ENCODE measurements at places on chromosomes 5 and 9. TPM values are rescaled to one million over a fixed set of nuclear protein-coding genes. Genes with fewer than 3 reads are reported as not detected.

The CYLC2 gene
- not detected for polyA plus RNA-seq

The UBE2D2 gene
- polyA plus RNA-seq = 43.4 TPM

The IL5 gene
- not detected for polyA plus RNA-seq

The ZNF618 gene
- polyA plus RNA-seq = 1.0 TPM

The PDE6A gene
- 1.5 TPM for polyA plus RNA-seq

The SHOC1 gene
- 0.06 TPM for polyA plus RNA-seq

The LECT2 gene
- not detected for polyA plus RNA-seq

The ACSL6 gene
- 0.28 TPM for polyA plus RNA-seq

The OR13D1 gene
- not detected for polyA plus RNA-seq

The ARID3C gene
- not detected for polyA plus RNA-seq

The DIAPH1 gene
- polyA plus RNA-seq = 84.5 TPM

The PCDHB11 gene
- polyA plus RNA-seq = 0.16 TPM

The ANKRD20A1 gene
- 0.85 TPM for polyA plus RNA-seq

The LHX6 gene
- 0.63 TPM for polyA plus RNA-seq

The AIF1L gene
- polyA plus RNA-seq = 59.3 TPM

The KCNV2 gene
- not detected for polyA plus RNA-seq

The CCDC192 gene
- not detected for polyA plus RNA-seq

The GRIN3A gene
- polyA plus RNA-seq = not detected

The FOXD4 gene
- polyA plus RNA-seq = 0.16 TPM

The TPPP gene
- 2.7 TPM for polyA plus RNA-seq

The ZNF474 gene
- 0.04 TPM for polyA plus RNA-seq

The ORM2 gene
- 0.12 TPM for polyA plus RNA-seq

The SHISAL2B gene
- not detected for polyA plus RNA-seq

The ZBED3 gene
- polyA plus RNA-seq = 0.67 TPM

The SLC22A4 gene
- 0.16 TPM for polyA plus RNA-seq

The GOLM1 gene
- 1.4 TPM for polyA plus RNA-seq

The CCDC183 gene
- polyA plus RNA-seq = 1.1 TPM

The MEGF10 gene
- polyA plus RNA-seq = 0.02 TPM

The TLX3 gene
- polyA plus RNA-seq = not detected

The MYO10 gene
- 5.8 TPM for polyA plus RNA-seq

The ODF2 gene
- polyA plus RNA-seq = 12.6 TPM

The TENT4A gene
- polyA plus RNA-seq = 7.9 TPM

The SPARC gene
- 52.5 TPM for polyA plus RNA-seq

The NME5 gene
- 0.39 TPM for polyA plus RNA-seq

The OGN gene
- 0.51 TPM for polyA plus RNA-seq

The LCN1 gene
- polyA plus RNA-seq = not detected

The SLCO6A1 gene
- not detected for polyA plus RNA-seq

The FIBCD1 gene
- 0.24 TPM for polyA plus RNA-seq

The NUP188 gene
- polyA plus RNA-seq = 21.8 TPM

The AFF4 gene
- 12.6 TPM for polyA plus RNA-seq

The FST gene
- 4.6 TPM for polyA plus RNA-seq

The VAV2 gene
- polyA plus RNA-seq = 4.8 TPM

The CXCL14 gene
- polyA plus RNA-seq = 88.9 TPM

The GLRA1 gene
- polyA plus RNA-seq = not detected

The PCDHGA3 gene
- 0.08 TPM for polyA plus RNA-seq

The TMEM215 gene
- not detected for polyA plus RNA-seq

The IFNA2 gene
- not detected for polyA plus RNA-seq

The IL9 gene
- polyA plus RNA-seq = not detected

The DRD1 gene
- polyA plus RNA-seq = 0.02 TPM

The GNA14 gene
- 1.9 TPM for polyA plus RNA-seq
